Hippocampal formation (tissue), 2 donors: ENCODE measurements at places on chromosomes 5 and 9.

DNA sequence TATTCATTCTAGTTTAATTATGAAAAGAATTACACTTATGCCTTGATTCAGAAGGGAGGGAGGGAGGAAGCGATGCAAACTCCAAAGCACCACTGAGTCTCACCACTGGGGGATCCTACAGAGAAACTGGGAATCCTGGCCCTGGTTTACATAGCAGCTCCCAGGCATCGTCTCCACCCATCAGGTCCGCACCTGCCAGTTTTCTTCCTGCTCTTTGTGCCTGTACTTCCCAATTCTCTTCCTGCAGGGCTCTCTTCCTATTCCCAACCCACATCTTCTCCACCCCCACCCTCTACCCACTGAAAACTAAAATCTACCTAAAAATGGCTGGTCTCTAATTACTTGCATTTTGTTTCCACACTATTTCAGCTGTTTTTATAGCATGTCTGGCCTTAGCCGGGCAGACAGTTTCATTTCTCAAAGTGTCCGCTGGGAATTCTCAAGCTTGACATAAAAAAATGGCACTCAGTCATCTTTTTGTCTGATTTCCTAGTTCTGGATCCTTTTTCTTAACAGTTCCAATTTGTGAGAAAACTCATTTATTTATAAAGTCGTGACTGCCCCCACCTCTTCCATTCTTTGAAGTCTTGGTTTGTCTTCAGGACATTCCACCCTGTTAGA is 1.6 kb upstream of the TNIP1 start:
- DNase-seq = no peak

DNA sequence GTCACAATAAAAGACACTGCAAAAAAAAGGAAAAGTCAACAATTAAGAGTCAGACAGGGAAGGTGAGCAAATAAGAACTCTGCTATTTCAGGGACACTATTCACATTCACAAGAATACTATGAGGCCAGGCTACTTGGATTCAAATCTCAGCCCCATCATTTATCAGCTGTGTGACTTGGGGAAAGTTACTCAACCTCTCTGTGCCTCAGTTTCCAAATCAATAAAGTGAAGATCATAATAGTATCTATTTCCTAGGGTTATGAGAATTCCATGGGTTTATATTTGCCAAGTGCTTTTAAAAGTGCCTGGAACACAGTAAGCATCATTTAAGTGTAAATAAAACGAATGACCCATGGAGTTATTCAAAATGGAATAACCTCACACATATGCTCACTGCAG is 56.4 kb downstream of the ALDH7A1 start:
- DNase-seq = no peak

DNA sequence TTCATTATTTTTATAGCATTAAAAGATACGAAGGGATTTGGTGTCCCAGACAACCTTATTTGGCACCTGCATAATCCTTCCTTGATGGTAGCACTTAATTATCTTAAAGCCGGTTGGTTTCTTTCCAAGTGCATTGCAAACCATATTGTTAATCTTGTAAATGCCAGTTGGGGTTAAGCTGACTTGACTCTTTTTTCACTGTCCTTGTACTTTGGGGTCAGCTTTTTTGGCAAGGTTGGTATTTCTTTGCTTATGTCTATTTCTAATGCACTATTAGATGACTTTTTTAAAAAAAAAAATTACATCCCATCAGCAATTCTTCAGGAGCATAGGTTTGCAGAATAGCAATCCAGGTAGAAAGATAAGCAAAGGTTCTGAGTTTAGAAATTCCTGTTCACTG is 466.8 kb upstream of the TLE4 start:
- DNase-seq = no peak

- peak; percentile 20 for DNase-seq
Observed at GRCh38 chr5:39005566-39006232, 68.5 kb downstream of the RICTOR start.
